HFFc6 (cell line): ENCODE measurements at places on chromosomes 11 and 22.

DNA sequence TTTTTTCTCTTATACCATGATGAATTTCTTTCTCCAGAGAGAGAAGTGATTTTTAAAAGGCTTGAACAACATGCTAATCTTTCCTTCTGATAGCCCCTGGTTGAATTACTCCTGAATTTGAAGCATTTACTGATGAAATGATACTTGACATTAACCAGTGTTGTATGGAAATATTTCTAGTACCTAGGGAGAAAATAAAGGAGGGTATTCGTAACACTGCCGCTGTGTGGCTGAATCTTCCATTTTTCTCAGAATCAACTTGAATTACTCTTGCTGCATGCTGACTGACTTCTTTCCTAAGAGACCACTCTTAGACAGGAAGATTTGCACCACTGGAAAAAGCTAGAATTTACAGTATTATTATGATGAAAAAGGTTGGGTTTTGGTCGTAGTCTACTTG, 118.3 kb downstream of the FAT3 start:
- DNase-seq = no peak

GRCh38 chr22:17131686-17132085, 10.5 kb upstream of the TMEM121B start:
- no peak for DNase-seq

- no peak for DNase-seq
These were observed 426.0 kb upstream of the ISX start for GRCh38 chr22:34639911-34640310.

- DNase-seq = no peak
These were observed 25.8 kb downstream of the ACAT1 start for GRCh38 chr11:108147150-108147549.

GRCh38 chr11:17865765-17866428, 131.3 kb downstream of the KCNC1 start:
- DNase-seq = no peak
